CD4-positive, alpha-beta memory T cell (primary cell): ENCODE measurements at places on chromosomes 1 and 21. TPM values are rescaled to one million over a fixed set of nuclear protein-coding genes. Genes with fewer than 3 reads are reported as not detected.

FCER1G gene
- 9.9 TPM for total RNA-seq

C1orf159 gene
- 15.1 TPM for total RNA-seq

SELL gene
- 396 TPM for total RNA-seq

SEMA6C gene
- total RNA-seq = 7.6 TPM

TMEM54 gene
- total RNA-seq = not detected

SLC26A9 gene
- not detected for total RNA-seq

GRCh38 chr1:25714372-25714931 lies 85.5 kb upstream of the SELENON start:
- no peak overlapping the region for H3K27ac ChIP-seq
- H3K36me3 ChIP-seq = no peaks in the 10 kb centered on the region
- H3K4me1 ChIP-seq = peaks cover 18% of the 10 kb centered on the region
- H3K4me3 ChIP-seq = no peak overlapping the region

GRCh38 chr1:208126108-208126507 lies 118.1 kb downstream of the PLXNA2 start:
- H3K27ac ChIP-seq = no peak overlapping the region
- no peak overlapping the region for H3K4me3 ChIP-seq
- no peaks in the 10 kb centered on the region for H3K27me3 ChIP-seq
- H3K36me3 ChIP-seq = no peaks in the 10 kb centered on the region
- no peak for DNase-seq

DNA sequence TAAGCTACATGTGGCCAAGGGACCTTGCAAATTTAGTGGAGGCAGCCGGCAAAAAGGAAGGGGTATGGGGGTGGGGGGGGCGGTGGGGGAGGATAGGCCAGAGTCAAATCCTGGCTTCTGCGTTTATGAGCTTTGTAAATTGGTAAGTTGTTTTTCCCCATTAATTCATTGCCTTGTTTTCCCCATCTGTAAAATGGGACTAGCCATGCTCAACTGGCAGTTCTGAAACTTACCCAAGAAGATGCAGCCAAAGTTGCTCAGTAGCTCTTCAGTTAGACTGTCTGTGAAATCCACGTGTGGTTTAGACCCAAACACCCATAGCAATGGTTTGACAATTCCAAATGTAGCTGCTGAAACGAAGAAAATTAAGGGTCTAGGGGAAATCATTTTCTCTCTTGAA lies 52.3 kb upstream of the FAM89A start:
- H3K27ac ChIP-seq = no peak overlapping the region
- DNase-seq = no peak
- H3K36me3 ChIP-seq = no peaks in the 10 kb centered on the region
- H3K27me3 ChIP-seq = no peaks in the 10 kb centered on the region

GRCh38 chr21:46368533-46369285 lies 44.8 kb downstream of the PCNT start:
- DNase-seq = peak; percentile 53
- no peaks in the 10 kb centered on the region for H3K27me3 ChIP-seq
- no peak overlapping the region for H3K4me3 ChIP-seq
- peak overlapping the region; percentile 32 for H3K27ac ChIP-seq

DNA sequence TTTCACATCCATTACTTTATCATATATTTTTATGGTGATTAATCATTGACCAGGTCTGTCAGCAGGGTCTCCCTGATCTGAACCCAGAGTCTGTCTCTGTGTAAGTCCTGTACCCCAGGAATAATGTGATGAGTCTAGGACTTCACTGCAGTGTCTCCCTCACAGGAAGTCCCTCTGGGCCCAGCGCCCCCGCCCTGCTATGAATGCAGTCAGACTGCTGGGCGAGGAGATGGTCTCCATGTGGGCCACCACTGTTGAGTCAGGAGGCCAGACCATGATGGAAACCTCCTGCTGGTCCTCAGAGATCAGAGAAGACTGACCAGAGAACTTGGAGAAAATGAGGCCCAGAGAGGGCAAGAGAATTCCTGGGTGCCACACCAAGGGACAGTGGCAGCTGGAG lies 9.5 kb downstream of the TMEM222 start:
- H3K4me1 ChIP-seq = peaks cover 43% of the 10 kb centered on the region
- no peak overlapping the region for H3K4me3 ChIP-seq
- no peak overlapping the region for H3K27ac ChIP-seq

- H3K27me3 ChIP-seq = no peaks in the 10 kb centered on the region
- no peak for DNase-seq
- H3K4me1 ChIP-seq = no peaks in the 10 kb centered on the region
- H3K27ac ChIP-seq = no peak overlapping the region
These were observed 15.7 kb upstream of the PHC2 start for GRCh38 chr1:33446590-33446989.

GRCh38 chr1:152924191-152924590 lies 15.8 kb downstream of the IVL start:
- no peak overlapping the region for H3K27ac ChIP-seq
- DNase-seq = no peak
- H3K27me3 ChIP-seq = no peaks in the 10 kb centered on the region
- no peaks in the 10 kb centered on the region for H3K36me3 ChIP-seq
- H3K4me1 ChIP-seq = no peaks in the 10 kb centered on the region
- no peak overlapping the region for H3K4me3 ChIP-seq

DNA sequence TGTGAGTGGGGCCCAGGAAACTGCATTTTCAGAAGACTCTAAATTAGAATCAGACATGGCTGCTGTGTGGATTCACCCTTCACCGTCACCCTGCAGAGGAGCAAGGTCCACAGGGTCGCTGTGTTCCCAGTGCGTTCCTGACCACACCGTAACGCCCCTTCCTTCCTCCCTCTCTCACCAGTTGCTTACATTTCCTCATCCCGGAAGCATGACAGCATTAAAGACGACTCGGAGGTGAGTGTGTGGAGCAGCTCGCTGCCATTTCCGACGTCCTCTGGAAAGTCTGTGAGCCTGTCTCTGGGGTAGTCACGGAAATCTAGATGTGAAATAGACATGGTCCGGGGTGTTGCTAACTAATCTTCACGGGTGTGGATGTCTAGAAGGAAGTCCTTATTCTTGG lies 45.9 kb downstream of the FAAP20 start:
- no peak overlapping the region for H3K4me3 ChIP-seq
- peaks cover 47% of the 10 kb centered on the region for H3K4me1 ChIP-seq
- H3K27me3 ChIP-seq = no peaks in the 10 kb centered on the region
- H3K27ac ChIP-seq = peak overlapping the region; percentile 58

DNA sequence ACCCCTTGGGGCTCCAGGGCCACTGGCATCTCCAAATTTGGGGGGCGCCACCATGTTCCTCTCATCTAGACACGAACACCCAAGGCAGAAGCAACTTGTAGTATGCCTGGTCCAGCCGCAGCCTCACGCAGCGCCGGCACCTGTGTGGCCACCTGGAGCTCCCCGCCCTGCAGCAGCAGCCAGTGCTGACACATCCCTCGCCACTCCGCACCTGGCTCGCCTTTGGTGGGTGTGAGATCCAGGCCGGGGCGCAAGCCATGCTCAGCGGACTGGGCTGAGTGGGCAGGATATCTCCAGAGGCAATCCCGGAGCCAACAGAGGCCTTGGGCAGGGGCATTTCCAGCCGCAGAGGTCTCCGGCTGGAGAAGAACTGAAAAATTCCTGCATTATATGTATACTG lies 1563.7 kb downstream of the NCAM2 start:
- H3K36me3 ChIP-seq = no peaks in the 10 kb centered on the region
- H3K4me3 ChIP-seq = no peak overlapping the region
- no peak for DNase-seq

DNA sequence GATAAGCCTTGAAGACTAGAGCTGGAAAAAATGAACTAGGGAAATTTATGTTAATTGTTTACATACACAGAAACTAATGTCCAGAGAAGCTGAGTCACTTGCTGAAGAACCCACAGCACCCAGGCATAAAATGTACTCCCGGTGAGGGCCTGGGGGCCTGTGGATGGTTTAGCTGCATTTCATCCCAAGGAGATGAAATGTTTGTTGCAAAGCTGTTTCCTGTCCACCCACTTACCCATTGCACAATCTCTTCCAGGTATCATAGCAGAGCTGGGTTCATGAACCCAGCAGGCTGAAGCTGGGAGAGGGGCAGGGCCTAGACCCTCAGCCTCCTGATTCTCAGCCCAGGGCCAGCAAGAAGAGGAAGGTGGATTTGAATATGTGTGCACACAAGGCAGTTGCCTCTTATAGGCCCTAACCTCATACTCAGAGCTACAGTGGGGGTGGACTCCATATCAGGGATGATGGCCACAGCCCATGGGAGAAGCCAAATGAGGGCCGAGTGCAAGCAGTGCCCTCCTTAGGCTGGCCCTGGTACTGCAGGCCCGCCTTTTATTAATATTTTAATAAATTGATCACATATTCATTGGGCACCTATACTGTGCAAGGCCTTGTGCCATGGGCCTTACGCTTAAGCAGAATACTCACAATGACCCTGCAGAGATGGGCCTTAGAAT lies 110.8 kb downstream of the LACTBL1 start:
- H3K4me3 ChIP-seq = no peak overlapping the region
- no peak overlapping the region for H3K27ac ChIP-seq
- DNase-seq = no peak
- H3K36me3 ChIP-seq = no peaks in the 10 kb centered on the region

GRCh38 chr1:112537456-112537855 lies 28.7 kb downstream of the WNT2B start:
- no peaks in the 10 kb centered on the region for H3K4me1 ChIP-seq
- no peak overlapping the region for H3K27ac ChIP-seq
- H3K36me3 ChIP-seq = no peaks in the 10 kb centered on the region
- DNase-seq = no peak
- H3K4me3 ChIP-seq = no peak overlapping the region

GRCh38 chr1:168736520-168736919 lies 7.5 kb upstream of the DPT start:
- H3K36me3 ChIP-seq = no peaks in the 10 kb centered on the region
- H3K4me1 ChIP-seq = no peaks in the 10 kb centered on the region
- no peaks in the 10 kb centered on the region for H3K27me3 ChIP-seq
- no peak overlapping the region for H3K4me3 ChIP-seq
- H3K27ac ChIP-seq = no peak overlapping the region

DNA sequence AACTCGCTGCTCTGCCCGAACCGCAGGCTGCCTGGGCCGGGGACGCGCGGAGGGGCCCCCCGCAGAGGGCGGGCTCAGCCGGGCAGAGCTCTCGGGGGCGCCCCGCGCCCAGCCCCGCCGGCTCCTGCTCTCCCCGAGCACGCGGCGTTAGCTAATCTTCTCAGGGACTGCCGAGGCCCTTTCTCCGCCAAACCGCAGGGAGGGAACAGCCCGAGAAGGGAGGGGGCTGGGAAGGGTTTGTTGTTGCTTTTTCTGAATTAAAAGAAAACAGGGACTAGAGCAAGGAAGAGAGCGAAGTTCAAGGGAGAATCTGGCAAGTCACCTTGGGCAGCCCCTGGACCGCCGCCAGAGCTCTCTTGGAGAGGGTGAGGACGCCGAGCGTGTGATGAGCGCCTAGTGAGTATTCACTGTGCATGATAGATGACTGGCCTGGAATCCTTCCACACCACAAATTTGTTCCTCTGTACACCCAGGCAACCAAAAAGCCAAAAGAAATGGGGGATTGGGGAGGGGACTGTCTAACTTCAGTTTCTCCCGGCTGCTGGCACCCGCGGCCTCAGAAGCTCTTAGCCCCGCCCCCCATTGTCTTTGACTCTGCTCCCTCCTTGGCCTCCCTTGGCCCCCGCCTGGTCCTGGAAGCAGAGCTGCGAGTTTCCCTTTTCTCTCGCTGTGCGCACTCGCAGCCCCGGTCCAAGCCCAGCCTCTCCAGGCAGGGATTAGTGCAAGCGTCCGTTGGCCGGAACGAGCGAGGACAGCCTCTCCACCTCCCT lies 19.7 kb upstream of the LMX1A start:
- H3K4me3 ChIP-seq = no peak overlapping the region
- DNase-seq = peak; percentile 24
- H3K36me3 ChIP-seq = no peaks in the 10 kb centered on the region
- peaks cover 18% of the 10 kb centered on the region for H3K4me1 ChIP-seq
- H3K27me3 ChIP-seq = peaks cover 26% of the 10 kb centered on the region
